NCI-H146 (cell line): ENCODE measurements at places on chromosomes 3 and 15.

- no peak for DNase-seq
Observed at GRCh38 chr15:51874751-51875644, 45.5 kb downstream of the TMOD3 start.

DNA sequence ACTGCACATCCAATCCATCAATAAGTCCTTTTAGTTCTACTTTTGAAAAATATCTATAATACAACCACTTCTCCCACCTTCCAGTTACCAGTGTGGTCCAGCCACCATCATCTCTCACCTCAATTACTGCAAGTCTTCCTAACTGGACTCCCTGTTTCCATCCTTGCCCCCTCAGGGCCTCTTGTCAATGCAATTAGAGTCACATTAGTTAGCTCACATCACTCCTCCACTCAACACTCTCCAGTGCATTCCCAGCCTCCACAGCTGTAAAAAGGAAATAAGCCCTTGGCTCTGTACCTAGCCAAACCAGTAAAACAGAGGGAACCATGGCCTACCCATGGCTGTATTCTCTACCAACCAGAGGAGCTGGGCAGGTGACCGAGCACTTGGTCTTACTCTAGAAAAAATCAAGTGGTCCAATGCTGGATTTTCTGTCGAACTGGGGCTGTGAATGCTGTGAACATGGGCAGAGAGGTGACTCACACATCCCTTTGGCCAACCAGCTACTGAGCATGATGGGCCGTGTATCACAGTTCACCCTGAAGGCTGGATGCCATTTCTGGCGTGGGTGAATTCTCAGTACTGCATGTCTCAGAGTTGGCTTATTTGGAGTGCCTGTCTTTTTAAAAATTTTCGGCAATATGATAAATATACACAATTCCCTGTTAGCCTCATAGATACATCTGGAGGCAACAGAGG lies 62.5 kb upstream of the C15orf61 start:
- DNase-seq: no peak

- DNase-seq: peak; percentile 98
Observed at GRCh38 chr3:123390865-123391600, 57.9 kb downstream of the ADCY5 start.

GRCh38 chr15:98865397-98866339 lies 141.9 kb downstream of the PGPEP1L start:
- DNase-seq: no peak

- DNase-seq: no peak
Observed at GRCh38 chr3:13111173-13111872, 38.1 kb upstream of the IQSEC1 start.

GRCh38 chr3:42786212-42786611 lies 13.2 kb upstream of the CCDC13 start:
- no peak for DNase-seq

- DNase-seq: no peak
Observed at GRCh38 chr3:132822266-132822665, 100.1 kb upstream of the NPHP3 start.

GRCh38 chr15:67070150-67070549 lies 4.7 kb downstream of the SMAD3 start:
- DNase-seq: no peak

GRCh38 chr3:113055201-113055600 lies 64.4 kb downstream of the GTPBP8 start:
- DNase-seq: no peak

DNA sequence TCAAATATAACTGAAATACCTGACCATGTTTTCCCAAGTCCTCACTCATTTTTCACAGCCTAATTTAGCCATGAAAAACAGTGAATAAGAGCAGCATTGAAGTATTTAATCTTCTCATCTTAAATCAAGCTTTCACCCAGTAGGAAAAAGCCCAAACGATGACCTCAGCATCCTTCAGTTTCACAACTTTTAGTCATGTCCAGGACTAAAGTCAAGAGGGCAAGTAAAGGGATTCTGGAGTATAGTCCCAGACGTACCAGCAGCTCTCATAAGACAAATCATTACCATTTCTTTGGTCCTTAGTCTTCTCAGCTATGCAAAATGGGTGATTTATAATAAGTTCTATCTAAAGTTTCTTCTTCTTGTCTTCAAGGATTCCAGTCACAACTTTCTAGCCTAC lies 237.3 kb downstream of the IL5RA start:
- DNase-seq: no peak

DNA sequence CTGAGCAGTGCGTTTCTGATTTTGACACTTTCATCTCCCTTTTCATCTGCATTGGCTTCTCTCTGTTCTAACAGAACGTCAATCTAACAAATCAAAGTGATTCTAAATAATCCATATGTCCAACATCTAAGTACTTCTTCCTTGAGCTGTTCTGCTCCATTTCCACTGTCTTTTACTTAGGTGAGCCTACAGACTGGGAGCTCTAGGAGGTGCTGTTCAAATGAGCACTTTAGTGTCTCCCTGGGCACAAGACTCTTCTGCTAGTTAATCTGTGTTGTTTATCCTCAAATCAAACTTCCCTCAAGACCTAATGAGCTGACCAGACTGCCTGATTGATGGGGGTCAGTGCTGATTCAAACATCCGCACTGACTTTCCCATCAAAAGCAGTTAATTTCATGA lies 408.1 kb downstream of the WDR72 start:
- DNase-seq: no peak

DNA sequence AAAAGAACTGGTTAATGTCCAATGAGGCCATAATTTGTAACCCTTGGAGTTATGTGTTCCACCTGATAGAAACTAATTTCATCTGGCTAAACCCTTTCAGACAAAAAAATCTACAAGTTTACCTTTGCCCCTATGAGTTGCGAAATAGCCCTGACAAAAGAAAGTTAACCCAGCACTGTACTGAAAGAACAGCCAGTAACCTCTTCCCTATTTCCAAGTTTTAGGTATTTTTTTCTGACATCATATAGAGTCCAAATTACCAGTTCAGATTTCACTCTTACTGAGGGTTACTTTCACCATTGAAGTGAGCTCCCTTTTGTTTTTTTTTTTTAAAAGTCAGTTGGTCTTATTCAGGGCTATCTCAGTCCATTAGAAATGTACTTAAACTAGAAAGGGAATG lies 42.8 kb upstream of the PTPRG start:
- DNase-seq: no peak
